ENCODE measurements at places on chromosomes 4 and X.

DNA sequence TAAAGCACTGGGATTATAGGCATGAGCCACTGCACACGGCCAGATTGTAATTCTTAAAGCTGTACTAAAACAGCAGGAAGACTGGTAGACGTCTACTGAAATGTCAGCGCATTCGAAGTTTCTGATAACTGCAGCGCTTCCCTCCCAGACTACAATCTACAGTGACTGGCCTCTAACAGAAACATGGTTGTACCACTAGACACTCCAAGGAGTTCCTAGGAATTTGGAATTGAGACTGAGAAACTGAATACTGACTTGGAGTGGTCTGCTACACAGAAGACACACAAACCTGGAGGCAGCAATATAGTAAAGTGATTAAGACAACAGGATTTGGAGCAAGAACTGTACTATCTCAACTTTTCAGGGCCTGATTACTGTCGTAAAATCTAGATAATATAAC is 937 bp downstream of the HELQ start:
- no peak for DNase-seq

DNA sequence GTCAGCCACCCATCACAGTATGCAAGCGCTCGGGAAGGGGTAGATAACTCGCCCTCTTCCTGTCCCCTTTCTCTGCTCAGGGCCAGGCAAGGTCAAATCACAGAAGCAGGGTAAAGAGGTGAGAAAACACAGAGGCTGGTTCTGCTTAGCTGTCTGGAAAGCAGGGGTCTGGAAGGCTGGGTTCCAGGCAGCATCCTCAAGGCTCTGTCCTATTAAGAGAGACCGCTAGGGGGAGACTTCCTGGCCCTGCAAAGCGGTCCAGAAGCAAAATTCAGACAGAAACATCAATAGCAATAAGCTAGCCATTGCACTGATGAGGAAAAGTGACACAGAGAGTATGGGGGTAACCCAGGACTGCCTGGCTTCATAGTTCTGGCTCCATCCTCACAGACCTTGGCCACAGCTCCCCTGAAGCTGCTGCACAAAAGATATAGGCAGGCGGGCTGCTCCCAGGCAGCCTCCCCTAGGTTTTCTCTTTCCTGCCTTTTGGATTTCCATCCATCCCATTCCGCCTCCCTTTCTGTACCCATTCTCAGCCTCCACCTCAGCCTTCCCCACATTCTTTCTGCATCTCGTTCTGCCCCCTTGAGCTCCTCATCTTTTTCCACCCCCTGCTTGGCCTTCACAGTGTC is 308.5 kb downstream of the EVC2 start:
- no peak for DNase-seq

DNA sequence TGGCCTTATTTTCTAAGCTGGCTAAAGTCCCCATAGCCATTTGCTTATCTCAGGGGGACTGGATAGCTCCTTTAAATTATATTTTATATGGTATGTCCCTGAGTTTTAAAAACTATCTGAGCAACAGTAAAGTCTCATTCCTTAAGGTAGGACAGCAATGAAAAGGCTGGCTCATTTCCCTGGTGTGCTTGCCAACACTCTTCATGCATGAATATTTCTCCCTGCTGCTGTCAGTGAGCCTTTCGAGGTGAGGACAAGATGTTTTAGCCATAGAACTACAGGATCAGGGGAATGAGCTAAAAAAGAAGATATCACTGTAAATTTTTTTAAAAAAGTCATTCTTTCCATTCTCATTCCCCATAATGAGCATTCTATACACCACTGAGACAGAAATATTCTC is 427.3 kb upstream of the FAM241A start:
- DNase-seq, result no peak

DNA sequence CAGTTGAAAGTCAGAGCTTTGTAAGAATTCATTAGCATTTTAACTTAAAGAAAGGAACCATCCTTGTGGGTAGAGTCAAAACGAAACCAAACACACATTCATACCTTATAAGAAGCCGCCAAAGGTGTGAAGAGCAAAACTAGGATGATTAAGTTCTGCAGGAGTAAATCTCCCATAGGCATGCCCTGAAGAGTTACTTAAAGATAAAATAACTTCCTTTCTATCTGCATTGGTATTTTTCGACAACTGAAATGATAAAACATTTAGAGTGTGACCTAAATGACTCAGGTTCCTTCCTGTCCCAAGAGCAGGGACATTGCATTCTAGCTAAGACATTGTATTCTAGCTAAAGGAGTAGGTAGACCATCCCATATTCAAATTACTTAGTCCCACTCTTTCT is 75.3 kb downstream of the BCOR start:
- no peak for DNase-seq

DNA sequence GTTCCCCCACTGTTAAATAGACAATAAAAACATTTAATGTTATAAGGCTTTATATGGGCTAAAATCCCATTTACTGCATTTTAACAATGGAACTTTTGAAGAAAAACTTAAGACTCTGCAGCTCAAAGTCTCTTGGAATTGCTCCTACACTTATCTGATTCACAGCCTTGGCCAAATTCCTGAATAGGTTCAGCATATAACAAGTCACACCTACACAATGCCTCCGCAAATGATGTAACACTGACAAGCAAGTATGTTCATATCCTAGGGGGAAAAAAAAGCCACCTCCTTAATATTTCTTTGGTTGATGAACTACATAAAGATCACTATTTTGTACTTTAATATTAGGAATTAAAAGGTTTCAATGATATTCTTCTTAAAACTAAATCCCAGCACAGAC is 34.5 kb downstream of the RPS6KA6 start:
- DNase-seq, result no peak

GRCh38 chrX:71532078-71532752 is 689 bp upstream of the OGT start:
- DNase-seq, result no peak

- DNase-seq, result peak; percentile 52
Observed at GRCh38 chrX:103687696-103688201, 1.2 kb upstream of the MORF4L2 start.

DNA sequence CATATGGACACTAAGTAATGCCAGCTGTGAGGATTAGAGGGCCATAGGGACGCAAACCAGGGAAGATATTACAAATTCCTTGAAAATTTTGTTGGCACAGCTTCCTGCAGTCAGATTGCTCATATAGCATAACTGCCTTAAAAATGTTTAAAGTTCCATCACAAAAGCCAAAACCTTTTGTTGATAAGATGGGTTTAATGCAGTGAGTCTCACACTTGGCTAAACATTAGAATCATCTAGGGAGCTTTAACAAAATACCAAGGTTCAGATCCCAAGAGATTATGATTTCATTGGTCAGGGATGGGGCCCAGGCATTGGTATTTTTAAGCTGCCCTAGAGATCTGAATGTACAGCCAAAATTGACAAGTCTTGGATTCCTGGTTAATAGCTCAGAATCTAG is 376.5 kb upstream of the MAD2L1 start:
- no peak for DNase-seq

Measured in NCI-H446 treated with DMSO at 0.1 percent for 48 hours (cell line).